ENCODE measurements at places on chromosomes 3 and 15. TPM values are rescaled to one million over a fixed set of nuclear protein-coding genes. Genes with fewer than 3 reads are reported as not detected.

The TLR9 gene
- total RNA-seq = not detected

The LRRC15 gene
- total RNA-seq = not detected

The POPDC2 gene
- total RNA-seq = 4.3 TPM

The LRRC31 gene
- total RNA-seq = not detected

The XIRP1 gene
- not detected for total RNA-seq

The CPNE9 gene
- not detected for total RNA-seq

The EPB42 gene
- not detected for total RNA-seq

The FBXO40 gene
- total RNA-seq = 0.39 TPM

The HAUS2 gene
- 22.2 TPM for total RNA-seq

The ALPK3 gene
- total RNA-seq = 0.15 TPM

The SPINK8 gene
- total RNA-seq = not detected

The PRTG gene
- not detected for total RNA-seq

The DPPA2 gene
- total RNA-seq = not detected

DNA sequence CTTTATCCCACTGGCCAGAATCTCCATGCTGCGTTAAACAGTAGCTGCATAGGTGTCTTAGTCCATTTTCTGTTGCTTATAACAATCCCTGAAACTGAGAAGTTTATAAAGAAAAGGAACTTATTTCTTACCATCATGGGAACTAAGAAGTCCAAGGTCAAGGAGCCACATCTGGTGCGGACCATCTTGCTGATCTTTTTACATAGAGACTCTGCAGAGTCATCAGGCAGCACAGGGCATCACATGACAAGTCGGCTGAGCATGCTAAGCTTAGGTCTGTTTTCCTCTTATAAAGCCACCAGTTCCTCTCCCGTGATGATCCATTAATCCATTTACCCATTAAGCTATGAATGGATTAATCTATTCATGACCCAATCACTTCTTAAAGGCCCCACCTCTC lies 22.4 kb upstream of the FAM174B start:
- no peak for DNase-seq

GRCh38 chr3:194998417-194998816 lies 272.5 kb downstream of the XXYLT1 start:
- DNase-seq = no peak

DNA sequence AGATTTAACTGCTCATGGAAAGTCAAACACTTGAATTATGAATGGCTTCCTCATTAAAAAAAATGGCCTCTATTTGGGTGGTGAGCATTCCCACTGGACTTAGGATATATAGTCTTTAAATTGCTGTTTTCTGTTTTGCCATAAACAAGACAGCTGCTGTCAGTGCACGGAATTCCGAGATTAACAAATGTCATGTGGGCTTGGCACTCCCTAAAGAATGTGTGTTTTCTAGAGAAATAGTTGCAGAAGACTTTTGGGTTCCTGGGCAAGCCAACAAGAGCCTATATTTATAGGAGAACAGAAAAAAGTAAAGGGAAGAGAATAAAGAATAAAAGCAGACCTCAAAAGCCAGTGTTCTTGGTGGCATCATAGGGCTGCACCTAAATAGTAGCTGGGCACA lies 13.6 kb upstream of the TFG start:
- no peak for DNase-seq

- DNase-seq = no peak
These were observed 150.5 kb downstream of the RSRC1 start for GRCh38 chr3:158260392-158260791.

- no peak for DNase-seq
These were observed 39.6 kb upstream of the CTNNB1 start for GRCh38 chr3:41159588-41160189.

- DNase-seq = no peak
These were observed 256.4 kb upstream of the MCTP2 start for GRCh38 chr15:93974804-93975481.

DNA sequence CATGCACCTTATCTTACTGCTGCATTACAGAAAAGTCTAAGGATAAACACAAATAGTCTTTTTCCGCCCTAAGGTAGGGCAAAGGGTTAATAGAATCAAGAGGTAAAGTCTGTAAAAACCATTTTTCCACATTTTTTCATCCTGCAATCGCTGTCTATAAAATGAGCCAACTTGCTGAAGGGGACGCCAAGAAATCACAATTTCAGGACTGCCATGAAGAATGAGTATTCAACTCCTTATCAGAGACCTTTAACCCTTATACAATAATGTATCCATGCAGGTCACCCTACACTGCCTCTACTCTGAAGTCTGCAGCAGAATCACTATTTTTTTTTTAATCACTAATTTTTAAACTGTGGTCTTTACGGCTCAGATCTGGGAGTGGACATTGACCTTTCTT lies 1.1 kb upstream of the DNAJC13 start:
- DNase-seq = no peak

GRCh38 chr15:44084171-44084570 lies 110.9 kb downstream of the FRMD5 start:
- DNase-seq = no peak

DNA sequence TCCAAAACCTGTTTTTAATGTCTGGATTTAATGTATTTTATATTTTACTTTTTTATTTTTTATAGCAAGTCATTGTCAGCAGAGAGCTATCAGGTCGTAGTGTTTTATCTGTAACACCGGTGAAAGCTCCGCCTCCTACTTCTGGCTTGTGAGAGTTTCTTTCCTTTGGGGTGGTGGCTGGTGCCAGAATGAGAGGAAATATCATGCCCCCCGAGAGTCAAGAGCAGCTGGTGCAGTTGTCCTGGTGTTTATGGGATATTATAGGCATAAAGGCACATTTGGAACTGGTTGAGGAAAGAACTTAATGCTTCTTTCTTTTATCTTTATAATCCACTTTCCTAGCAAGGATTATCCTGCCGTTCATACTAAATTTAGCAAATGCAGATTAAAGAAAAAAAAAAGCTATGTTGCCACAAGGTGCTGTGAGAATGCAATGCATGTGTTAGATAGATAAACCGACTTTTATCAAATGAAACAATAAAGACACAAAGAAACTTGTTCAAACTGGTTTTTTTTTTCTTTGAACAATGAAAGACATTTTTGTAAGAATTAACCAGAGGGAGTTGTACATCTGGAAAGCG lies 260.1 kb upstream of the PLSCR5 start:
- no peak for DNase-seq

DNA sequence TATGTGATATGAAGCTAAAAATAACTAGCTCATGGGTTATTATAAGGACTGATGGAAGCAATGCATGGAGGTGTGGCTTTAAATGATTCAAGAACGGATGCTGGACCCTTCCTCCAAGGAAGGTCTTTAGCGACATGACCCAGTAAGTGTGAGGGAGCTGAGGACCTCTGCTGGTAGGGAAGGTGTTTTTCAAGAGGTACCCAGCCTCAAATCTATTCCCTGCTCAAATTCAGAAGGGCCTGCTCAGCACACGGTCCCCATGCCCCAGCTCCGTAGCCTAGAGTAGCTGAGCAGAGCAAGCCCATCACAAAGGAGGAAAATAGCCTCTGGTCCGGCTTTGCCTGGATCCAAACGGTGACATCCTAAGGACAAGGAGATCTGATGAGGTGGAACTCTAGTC lies 266.2 kb upstream of the IGF1R start:
- no peak for DNase-seq

- DNase-seq = no peak
These were observed 2.3 kb downstream of the SHOX2 start for GRCh38 chr3:158103887-158104327.

GRCh38 chr3:151768393-151768930 lies 34.7 kb downstream of the AADACL2 start:
- no peak for DNase-seq

- DNase-seq = no peak
These were observed 228.0 kb upstream of the GPR149 start for GRCh38 chr3:154658000-154658399.

DNA sequence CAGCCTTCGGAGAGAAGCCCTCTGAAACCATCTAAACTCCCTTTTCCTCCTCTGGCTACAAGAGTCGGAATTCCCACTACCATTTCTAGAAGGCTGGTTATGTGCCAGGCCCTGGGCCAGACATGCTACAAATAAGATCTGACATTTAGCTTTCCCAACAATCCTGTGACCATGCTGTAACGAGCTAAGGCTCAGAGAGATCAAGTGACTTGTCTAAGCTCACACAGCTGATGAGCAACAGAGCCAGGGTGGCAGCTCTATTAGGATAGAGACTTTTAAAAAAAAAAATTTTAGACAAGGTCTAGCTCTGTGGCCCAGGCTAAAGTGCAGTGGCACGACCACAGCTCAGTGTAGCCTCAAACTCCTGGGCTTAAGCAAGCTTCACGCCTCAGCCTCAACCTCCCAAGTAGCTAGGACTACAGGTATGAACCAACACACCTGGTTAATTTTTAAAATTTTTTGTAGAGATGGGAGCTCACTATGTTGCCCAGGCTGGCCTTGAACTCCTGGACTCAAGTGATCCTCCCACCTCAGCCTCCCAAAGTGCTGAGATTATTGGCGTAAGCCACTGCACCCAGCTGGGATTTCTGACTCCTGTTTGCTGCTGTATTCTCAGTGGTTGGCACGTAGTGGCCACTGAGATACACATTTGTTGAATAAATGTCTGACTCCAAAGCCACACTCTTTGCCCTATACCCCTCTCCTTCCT lies 34.6 kb downstream of the LSM3 start:
- DNase-seq = no peak

- no peak for DNase-seq
These were observed 8.4 kb upstream of the SNRPA1 start for GRCh38 chr15:101303408-101303807.

GRCh38 chr15:99683000-99683670 lies 50.1 kb downstream of the LYSMD4 start:
- no peak for DNase-seq

GRCh38 chr3:15405448-15406050 lies 21.8 kb downstream of the METTL6 start:
- no peak for DNase-seq

GRCh38 chr15:95989392-95989791 lies 341.1 kb upstream of the NR2F2 start:
- DNase-seq = no peak

DNA sequence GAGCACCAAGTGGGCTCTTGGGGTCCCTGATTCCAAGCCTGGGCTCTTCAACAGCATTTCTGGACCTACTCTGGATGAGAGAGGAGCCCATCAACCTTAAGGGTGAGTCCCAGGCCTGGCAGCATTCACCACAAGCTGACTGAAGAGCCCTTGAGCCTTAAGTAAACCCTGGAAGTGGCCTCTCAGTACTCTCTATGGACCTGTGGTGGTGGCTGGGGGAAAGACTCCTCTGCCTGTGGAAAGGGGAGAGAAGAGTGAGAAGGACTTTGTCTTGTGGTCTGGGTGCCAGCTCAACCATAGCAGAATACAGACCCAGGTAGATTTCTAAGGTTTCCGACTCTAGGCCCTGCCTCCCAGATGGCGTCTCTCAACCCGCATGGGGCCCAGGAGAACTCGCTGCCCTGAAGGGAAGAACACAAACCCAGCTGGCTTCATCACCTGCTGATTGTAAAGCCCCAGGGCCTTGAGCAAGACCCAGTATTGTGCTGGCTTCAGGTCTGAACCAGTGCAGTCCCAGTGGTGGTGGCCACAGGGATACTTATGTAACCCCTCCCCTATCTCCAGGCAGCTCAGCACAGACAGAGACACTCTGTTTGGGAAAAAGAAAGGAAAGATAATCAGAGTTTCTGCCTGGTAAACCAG lies 71.4 kb downstream of the TFDP2 start:
- no peak for DNase-seq

GRCh38 chr3:192060160-192060781 lies 599.3 kb downstream of the PYDC2 start:
- DNase-seq = no peak

DNA sequence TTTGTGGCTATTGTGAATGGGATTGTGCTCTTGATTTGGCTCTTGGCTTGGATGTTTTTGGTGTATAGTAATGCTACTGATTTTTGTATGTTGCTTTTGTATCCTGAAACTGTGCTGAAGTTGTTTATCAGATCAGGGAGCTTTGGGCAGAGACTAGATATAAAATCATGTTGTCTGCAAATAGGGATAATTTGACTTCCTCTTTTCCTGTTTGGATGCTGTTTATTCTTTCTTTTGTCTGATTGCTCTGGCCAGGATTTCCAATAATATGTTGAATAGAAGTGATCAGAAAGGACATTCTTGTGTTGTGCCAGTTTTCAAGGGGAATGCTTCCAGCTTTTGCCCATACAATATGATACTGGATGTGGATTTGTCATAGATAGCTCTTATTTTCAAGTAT lies 66.1 kb downstream of the CHCHD6 start:
- no peak for DNase-seq

DNA sequence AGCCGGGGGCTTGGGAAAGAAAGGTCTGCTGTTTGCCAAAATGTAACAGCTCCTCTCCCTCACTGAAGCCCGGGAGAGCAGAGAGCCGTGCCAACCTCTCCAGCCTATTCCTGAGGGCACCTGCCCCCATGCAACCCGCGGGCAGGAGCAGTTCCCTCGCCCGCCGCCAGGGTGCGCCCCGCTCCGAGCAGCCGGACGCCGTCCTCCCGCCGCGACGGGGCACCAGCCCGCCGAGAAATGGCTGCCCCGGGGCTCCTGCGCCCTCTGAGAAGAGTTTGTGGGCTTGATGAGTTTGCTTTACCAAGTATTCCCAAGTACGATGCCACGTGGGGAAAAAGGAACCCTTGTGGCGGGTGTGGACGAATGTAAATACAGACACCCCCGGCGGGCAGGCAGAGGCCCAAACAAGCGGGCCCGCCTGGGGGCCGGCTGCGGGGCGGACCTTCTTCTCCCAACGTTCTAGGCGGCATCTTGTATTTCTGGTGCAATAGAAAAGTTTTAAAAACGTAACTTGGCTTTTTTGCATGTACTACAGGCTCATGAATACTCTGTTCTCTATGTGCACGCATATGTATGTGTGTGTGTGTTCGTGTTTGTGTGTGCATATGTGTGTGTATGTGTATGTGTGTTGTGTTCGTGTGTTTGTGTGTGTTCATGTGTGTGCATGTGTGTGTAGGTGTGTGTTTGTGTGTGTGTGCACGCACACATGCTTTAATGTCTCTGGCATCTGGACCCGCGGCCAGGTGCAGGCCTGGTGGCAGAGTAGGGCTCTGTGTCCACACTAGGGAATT lies 162.9 kb downstream of the CHSY1 start:
- DNase-seq = peak; percentile 82

DNA sequence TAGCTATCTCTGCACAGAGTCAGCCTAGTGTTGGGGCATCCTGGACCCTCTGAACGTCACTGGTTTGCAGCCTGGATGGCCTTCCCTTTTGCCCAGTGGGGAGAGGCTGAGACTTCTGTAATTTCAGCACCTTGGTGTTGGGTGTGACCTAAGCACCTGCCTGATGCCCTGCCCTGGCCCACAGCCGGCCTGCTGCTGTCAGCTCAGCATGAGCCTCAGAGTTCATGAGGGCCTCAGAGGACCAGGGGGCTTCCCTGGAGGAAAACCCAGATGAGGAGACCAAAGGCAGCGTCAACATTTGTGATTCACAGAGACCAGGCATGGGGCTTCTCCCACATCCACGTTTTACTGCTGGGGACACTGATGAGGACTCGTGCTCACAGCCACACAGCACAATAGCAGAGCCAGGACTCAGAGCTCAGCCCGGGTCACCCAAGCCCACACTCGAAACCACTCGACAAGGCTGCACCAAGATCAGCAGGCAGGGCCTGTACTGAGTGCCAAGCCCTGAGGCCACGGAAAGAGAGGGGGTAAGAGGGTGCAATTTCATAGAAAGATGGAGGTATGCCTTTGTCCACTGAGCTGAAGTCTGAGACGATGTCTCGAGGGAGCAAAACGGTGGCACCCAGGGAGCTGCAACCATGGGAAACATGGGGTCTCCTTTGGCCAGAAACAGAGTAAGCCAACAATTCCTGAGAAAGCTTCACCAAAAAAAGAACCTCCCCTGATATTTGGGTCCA lies 9.9 kb upstream of the GP9 start:
- DNase-seq = no peak
